ENCODE measurements at places on chromosomes 12 and 14. TPM values are rescaled to one million over a fixed set of nuclear protein-coding genes. Genes with fewer than 3 reads are reported as not detected.

The ABHD12B gene
- total RNA-seq, result not detected

The CEBPE gene
- total RNA-seq, result not detected

The BMAL2 gene
- total RNA-seq, result 7.6 TPM

The NTF3 gene
- total RNA-seq, result 6.1 TPM

The SETD1B gene
- 39.8 TPM for total RNA-seq

The WSCD2 gene
- 43.7 TPM for total RNA-seq

The SIX1 gene
- 1.7 TPM for total RNA-seq

GRCh38 chr12:6747216-6747615 lies 5.7 kb downstream of the MLF2 start:
- DNase-seq, result no peak

GRCh38 chr12:104095289-104095688 lies 31.0 kb downstream of the HCFC2 start:
- DNase-seq, result no peak

DNA sequence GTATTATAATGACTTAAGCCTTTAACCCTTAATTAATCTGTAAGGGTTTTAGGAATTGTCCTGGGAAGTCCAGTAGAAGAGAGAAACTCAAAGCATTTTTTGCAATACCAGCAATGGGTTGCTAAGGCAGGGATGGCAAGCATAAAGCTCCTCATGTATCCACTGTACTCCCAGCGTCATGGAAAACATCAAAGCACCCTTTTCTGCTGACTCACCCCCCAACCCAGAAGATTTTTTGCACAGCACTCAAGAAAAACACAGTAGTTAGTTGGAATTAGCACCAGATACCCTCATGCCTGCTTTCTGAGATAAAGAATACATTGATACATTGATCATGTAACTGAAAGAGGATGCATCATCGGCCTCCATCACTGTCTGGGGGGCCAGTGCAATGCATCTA lies 199.1 kb upstream of the CNOT2 start:
- no peak for DNase-seq

- DNase-seq, result peak; percentile 60
Observed at GRCh38 chr12:34163443-34163842, 141.1 kb downstream of the ALG10 start.

DNA sequence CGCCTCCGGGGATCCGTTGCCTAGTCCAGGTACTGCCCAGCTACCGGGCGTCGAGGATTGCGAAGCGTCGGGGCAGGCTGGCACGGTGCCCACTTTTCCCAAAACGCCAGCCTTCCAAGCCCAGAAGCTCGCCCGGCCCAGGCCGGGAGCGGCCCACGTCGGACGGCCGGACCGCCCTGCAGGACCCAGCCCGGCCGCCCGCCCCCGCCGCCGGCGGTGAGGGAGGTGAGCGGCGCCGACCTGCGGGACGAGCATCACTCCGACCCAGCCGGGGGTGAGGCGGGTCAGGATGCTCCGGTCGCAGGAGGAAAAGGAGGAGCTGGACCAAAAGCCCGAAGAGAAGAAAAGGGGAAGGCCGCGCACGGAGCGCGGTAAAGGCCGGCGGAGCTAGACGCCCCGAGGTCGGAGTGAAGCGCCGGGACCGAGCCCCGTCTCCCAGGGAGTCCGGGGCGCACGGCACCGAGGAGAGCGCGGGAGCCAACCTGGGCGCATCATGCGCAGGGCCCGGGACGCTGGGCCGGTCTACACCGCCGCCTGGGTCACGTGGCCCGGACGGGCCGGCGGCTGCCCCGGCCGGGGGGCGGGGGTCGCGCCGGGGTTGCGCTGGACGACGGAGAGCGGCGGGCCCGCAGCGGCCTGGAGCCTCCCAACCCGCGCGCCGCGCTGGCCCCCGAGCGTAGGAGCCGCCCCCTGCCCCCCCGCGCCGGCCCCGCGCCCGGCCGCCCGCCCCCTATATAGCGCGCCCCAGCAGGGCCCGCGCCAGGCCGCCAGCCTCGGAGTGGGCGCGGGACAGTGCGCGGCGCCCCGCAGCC lies at the start of gene AQP5:
AQP5 (plus strand) TSS at position 762 of the 812 bp plus-strand sequence. CDS start 146 bp downstream, outside the sequence.
- no peak for DNase-seq

GRCh38 chr12:6343518-6343917 lies 1.6 kb upstream of the TNFRSF1A start:
- no peak for DNase-seq

GRCh38 chr12:24479131-24479530 lies 469.8 kb downstream of the BCAT1 start:
- no peak for DNase-seq

DNA sequence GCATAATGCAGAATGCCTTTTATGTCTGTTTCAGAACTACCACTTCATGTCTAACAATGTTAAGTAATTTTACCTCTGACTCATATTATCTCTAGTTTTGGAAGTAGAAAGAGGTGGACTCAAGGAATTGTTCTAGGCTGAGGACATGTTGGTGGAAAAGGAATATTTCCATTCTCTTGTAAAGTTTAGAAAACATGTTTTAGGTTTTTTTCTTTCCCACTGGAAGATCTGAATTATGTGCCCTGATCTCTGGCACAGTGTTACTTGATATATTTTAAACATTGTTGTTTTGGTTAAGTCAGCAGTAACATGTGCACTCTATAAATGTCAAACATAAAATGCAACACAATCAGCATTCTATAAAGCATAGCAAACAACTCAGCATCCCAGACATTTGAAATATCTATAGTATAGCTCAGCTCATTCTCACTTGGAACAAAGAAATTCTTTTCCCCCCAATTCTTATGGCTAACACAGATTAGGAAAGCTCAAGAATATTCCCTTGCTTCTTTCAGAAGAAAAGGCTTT lies 202.3 kb downstream of the STXBP6 start:
- DNase-seq, result no peak

DNA sequence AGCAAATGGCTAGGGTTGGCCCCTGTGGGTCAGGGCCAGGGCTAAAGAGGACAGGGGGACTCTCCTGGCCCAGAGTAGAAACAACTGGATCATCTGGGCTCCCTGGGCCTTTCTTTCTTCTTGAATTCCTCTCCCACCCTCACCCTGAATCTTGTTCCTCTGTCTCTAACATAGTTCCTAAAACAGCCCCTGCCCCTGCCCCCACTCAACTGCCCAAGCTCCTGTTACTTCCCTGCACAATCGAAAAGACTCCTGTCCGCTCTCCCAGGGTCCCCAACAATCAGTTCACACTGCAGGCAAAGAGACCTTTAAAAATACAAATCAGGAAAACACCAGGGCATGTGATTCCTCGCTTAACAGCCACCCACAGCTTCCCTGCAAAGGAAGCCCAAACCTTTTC lies 18.0 kb upstream of the ANKRD33 start:
- DNase-seq, result no peak

GRCh38 chr12:123971770-123972456 lies 718 bp downstream of the CCDC92 start:
- DNase-seq, result peak; percentile 51

- no peak for DNase-seq
Observed at GRCh38 chr14:40271480-40271879, 839.2 kb upstream of the FBXO33 start.

GRCh38 chr12:1444142-1444516 lies 150.3 kb downstream of the FBXL14 start:
- DNase-seq, result no peak

GRCh38 chr14:102278631-102278935 lies 26.4 kb downstream of the MOK start:
- no peak for DNase-seq

DNA sequence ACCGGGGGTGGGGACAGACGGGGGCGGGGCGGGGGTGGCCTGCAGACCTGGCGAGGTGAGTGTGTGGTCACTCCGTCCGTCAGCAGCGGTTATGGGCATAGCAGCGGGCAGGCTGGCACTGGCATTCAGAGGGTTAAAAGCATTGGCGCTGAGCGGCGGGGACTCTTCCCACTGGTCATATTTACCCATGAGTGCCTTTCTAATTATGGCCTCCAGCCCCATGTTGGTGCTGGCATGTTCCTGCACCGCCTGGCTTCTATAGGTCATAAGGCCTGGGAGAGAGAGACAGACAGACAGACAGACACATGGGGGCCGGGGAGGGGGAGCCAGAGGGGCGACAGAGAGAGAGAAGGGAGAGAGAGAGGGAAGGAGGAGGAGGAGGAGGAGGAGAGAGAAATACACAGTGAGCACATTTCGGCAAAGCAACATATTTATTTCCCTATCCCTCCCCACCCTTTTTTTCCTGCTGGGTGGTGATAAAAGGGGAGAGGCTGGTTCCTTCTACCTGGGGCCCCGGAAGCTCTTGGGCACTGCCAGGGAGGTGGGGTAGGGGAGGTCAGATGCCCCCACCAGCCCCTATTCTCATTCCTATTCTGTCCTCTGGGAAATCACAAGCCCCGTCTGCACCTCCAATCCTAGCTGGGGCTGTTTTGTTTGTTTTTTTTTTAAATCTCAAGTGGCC lies 32.6 kb downstream of the RFLNA start:
- no peak for DNase-seq

DNA sequence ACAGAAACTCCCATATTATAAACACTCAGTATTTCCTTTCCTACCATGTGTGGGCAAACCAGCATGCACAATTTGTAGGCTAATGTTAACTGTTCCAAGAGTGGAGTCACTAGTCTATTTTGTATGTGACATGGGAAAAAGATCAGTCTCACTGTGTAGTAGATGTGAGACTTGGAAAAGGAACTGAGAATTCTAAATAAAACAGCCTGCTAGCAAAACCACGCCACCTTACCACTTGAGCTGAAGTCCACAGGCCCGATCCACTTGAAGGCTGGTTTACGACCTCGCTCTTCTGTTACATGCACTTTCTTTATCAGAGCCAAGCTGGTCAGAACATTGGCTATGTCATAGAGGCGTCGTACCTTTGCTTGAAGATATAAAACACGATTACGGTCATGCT lies 22.5 kb downstream of the E2F7 start:
- no peak for DNase-seq

DNA sequence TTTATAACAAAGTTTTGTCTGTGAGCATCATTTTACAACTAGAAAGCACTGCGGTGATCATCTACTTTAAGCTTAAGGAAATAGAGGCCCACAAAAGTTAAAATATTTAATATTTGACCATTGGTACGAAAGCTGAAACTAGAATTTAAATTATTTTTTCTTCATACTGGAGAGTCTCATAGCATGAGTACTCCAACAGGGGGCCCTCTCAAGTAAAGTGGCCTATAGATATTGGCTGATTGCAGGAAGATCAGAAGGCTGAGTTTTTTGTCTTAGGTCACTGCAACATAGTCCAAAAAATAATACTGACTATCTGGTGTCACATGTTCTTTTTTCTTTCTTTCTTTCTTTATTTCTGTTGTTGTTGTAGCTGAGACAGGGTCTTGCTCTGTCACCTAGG lies 75.3 kb upstream of the ZDHHC17 start:
- DNase-seq, result no peak

- no peak for DNase-seq
Observed at GRCh38 chr14:76808011-76808410, 4.7 kb downstream of the ANGEL1 start.

DNA sequence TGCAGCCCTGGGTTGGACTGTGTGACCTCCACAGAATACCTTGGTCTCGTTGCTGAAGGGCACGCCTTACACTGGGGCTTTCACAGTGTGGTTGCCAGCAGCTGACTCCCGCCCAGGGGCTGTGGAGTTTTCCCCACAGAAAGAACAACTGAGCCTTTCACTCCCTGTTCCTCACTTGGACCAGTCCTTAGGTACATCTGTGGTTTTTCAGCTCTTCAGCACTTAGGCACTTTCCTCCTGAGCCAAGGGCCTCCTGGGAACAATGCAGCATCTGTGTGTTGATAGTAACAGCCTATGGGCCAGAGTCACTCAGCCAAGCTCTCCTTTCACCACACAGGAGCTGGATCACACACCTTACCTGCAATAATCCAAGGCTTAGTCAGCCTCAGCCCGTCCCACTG lies 25.0 kb downstream of the ERP27 start:
- DNase-seq, result no peak

DNA sequence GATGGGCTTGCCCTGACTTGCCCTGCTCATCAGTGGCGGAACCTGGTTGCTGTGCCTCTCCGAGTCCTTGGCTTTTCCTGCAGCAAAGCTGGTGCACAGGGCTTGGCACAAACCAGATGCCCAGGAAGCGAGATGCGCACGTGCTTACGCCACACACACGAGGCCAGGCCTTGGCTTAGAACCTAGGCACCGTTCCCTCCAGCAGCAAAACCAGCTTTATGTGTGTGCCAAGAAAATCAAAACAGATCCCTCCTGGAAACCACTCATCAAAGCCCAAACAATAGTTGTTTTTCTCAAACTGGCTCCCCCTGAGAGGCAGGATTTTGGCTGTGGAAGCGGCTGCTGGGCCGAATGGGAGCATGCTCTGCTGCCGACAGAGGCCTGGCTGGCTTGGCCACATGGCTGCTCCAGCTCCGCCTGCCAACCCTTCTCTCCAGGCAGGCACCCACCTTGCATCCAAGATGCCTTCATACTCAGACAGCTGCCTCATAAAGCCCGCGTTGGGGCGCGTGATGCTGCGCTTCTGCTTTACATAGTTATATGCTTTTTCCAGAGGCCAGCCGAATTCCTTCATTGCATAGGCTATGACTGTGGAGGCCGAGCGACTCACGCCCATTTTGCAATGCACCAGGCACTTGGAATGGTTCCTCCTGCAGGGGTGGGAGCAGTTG lies 58.7 kb downstream of the SSH1 start:
- DNase-seq, result no peak

- no peak for DNase-seq
Observed at GRCh38 chr12:85949253-85949652, 75.2 kb downstream of the NTS start.

DNA sequence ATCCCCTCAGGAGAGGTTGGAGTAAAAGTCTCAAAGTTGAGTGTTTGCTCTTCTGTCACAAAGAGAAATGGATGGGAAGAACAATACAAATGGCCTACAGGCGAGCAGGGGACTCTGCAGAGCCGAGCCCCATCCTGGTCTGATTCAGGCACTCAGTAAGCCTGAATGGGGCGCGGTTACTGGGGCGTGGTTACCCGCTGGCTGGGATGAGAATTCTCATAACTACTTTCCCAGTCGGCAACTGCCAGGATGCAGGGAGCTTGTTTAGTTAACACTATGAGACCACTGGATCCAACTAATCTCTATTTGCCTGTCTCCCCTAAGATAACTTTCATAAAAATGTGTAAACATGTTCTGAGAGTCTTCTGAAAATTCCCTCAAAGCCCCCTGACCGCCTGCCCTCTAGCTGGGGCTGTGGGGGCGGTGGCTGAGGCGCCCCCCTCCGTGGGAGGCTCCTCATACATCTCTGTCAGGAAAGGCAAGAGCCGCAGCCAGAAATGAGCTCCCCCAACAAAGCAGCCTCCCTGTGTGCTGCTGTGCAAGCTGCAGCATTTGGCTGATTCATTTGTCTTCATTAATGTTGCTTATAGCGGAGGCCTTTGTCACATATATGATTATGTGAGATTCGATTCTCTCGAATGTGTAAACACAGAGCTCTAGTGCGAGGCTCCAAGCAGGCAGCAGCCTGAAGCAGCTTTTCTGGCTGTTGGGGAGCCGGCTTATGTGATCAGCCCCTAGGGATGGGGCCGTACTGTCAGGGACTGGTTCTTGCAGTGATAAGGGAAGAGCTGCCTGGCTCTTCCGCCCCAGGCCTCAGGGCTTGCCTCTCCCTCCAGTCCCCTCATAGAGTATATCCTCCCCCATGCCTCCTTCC lies 126.1 kb upstream of the ARHGAP5 start:
- DNase-seq, result peak; percentile 74

GRCh38 chr14:92711976-92712653 lies 36.3 kb downstream of the LGMN start:
- DNase-seq, result no peak

- no peak for DNase-seq
Observed at GRCh38 chr14:98941481-98941880, 330.5 kb downstream of the BCL11B start.

GRCh38 chr12:124053851-124054250 lies 80.8 kb downstream of the ZNF664 start:
- DNase-seq, result peak; percentile 65
